Inflammatory macrophage (primary cell): ENCODE measurements at places on chromosomes 4 and X.

- no peak for DNase-seq
Measured at GRCh38 chrX:29634516-29634915, 580.8 kb upstream of the MAGEB2 start.

DNA sequence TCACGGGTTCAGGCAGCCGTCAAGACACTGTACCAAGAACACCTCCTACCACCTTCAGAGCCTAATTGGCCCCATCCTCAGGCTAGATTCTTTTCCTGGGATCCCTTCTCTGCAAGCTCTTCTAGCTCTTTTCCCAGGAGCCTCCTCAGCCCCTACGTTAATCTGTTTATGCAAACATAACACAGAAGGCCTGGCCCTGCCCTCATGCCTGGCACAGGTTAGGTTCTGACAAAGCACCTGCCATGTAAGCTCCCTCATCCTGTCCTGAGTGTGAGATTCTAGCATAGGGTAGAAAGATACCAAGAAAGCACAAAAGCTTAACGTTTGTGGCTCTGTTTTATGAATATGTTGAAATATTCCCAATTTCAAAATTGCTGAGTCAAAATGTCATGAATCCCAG lies 93.6 kb downstream of the IRF2 start:
- no peak for DNase-seq

- no peak for DNase-seq
Measured at GRCh38 chr4:40254608-40255392, 58.0 kb downstream of the RHOH start.

- no peak for DNase-seq
Measured at GRCh38 chr4:106529348-106530023, 160.9 kb upstream of the GIMD1 start.

DNA sequence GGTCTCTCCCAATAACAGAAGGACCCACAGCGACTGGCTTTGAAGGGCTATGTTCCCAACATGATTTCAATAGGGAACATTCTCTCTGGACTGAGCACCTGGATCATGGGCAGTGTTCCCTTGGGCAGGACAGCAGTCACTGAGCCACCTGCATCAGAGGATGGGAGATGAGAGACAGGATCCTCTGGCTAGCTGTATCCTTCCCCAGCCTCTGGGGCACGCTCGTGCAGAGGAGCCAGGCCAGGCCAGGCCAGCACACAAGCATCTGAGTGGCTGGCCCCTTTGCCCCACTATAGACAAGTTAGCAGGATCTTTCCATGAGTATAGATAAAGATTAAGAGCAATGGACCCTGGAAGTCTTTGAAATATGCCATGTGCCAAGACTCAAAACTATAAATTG lies 66.3 kb downstream of the NEUROG2 start:
- DNase-seq: no peak

GRCh38 chr4:41568363-41568762 lies 30.4 kb downstream of the LIMCH1 start:
- no peak for DNase-seq

GRCh38 chr4:185869427-185869826 lies 57.4 kb upstream of the SORBS2 start:
- DNase-seq: no peak

- DNase-seq: peak; percentile 52
Measured at GRCh38 chr4:184163813-184164212, 53.9 kb downstream of the ENPP6 start.

GRCh38 chr4:69775321-69775867 lies 15.0 kb upstream of the SULT1B1 start:
- DNase-seq: no peak

DNA sequence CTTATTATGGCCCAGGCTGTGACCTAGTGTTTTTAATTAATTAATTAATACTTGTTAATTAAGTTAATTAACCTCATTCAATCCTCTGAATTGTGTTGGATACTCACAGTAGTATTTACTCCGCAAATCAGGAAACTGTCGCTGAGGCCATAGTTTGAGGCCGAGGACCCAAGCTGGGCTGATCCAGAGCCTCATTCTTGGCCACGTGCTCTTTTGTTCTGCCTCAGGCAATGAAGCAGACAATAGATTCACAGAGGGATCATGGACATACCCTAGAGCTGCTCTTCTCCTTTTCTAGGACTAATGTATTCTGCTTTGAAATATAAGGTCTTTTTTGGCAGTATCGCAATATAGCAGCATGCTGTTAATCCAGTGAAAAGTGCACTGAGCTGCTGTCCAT lies 24.0 kb upstream of the SNCA start:
- DNase-seq: no peak

DNA sequence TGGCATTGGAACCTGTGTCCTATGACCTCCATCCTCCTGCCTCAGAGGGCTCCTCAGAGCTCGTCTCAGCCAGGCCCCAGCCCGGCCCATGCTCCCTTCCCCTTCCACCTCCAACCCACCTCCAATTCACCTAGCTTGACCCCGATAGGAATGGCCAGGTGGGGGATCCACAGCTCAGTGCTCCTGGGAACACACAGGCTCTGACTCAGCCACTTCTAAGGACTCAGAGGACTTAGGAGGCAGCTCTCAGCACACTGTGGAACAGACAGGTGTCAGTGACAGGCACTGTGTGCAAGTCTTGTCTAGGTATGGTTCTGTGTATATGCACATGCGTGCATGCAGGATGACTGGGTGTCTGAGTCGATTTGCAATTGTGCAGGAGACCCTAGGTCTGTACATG lies 44.8 kb downstream of the PJA1 start:
- DNase-seq: no peak

- DNase-seq: no peak
Measured at GRCh38 chr4:141016117-141016798, 117.0 kb downstream of the RNF150 start.

DNA sequence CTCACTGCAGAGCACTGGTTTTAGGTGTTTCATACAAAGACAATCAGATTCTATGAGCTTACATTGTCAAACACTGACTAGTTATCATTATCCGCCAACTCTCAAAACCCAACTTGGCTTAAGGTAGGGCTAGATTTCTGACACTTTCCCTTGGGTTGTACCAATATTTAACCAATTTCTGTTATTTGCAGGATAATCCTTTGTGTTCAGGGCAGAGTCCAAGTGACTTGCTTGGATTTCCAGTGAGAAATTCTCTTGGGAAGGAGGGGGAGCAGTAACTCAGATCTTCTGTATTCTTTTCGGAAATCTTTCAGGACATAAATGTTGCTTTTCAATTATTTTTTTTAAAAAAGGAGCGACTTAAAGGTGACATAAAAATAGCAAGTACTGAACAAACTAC lies 23.1 kb downstream of the DGKK start:
- no peak for DNase-seq

DNA sequence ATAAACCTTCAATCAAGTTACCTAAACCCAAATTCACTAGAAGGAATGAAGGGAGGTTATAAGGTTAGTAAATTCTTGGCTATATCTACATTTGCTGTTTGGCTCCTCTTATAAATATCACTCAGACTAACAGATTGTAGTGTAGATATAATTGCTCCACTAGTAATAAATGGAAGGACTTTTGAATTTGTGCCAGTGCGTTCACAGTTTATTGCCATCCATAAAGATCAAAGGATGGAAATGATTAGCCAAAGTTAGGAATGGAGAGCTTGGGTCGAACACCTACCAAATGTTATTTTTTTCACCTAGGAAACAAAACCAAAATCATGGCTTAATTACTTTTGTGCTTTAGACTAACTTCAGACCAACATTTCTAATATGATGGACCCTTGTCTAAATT lies 9.2 kb downstream of the DTHD1 start:
- DNase-seq: no peak

GRCh38 chrX:3290561-3290960 lies 55.9 kb downstream of the MXRA5 start:
- no peak for DNase-seq

DNA sequence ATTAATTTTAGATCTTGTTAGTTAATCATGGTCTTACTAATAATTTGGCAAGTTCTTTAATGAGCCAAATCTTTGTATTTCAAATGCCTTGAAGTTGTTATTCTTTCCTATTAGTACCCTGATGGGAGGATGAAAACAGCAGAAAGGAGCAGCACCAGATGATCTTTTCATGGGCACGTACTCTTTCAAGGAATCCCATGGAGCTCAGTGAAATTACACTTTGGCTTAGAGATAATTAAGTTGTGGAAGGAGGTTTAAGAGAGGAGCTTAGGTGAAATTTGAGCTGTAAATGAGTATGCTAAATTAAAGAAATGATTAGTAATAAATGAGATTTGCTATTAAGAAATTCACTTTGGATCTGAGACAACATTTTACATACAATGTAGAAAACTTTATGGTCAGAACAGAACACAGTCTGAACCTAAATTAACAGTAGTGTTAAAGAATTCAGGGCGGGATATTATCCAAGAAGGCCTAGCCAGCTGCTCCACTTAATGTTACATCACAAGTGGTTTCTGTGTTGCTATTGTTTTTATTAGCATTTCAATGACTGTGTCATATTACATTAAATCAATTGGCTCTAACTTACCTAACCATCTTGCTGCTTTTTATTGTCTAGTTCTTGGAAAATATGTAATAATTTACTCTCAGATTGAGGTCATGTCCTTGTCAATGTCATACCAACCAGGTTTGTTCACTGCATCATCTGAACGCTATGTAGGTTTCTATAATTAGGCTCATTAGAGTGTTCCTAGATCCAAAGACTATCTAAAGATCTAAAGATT lies 3.9 kb downstream of the MTHFD2L start:
- DNase-seq: no peak

GRCh38 chr4:44056721-44057151 lies 391.9 kb downstream of the KCTD8 start:
- no peak for DNase-seq

DNA sequence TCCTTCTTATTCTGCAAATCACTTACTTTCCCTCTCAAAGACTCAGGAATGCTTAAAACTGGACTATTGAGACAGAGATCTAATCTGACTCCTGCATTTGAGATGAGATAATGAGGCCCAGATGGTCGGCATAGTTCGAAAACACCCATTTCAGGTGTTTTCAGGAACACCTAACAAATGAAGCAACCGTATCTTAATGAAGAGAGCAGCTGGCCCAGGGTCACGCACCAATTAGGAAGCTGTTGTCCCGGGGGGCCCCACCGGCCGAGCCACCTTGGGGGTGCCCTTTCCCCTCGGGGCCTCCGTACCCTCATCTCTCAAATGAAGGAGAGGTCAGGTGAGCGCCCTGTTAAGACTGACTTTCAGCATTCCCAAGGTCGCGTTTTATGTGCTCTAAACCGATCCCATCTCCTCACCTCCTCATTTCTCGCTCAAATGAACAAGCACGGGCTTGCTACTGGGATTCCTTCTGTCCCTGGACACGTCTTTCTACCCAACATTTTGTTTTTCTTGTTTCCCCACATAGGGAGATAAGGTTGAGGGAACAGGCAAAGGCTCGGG lies 824 bp downstream of the LRPAP1 start:
- no peak for DNase-seq

DNA sequence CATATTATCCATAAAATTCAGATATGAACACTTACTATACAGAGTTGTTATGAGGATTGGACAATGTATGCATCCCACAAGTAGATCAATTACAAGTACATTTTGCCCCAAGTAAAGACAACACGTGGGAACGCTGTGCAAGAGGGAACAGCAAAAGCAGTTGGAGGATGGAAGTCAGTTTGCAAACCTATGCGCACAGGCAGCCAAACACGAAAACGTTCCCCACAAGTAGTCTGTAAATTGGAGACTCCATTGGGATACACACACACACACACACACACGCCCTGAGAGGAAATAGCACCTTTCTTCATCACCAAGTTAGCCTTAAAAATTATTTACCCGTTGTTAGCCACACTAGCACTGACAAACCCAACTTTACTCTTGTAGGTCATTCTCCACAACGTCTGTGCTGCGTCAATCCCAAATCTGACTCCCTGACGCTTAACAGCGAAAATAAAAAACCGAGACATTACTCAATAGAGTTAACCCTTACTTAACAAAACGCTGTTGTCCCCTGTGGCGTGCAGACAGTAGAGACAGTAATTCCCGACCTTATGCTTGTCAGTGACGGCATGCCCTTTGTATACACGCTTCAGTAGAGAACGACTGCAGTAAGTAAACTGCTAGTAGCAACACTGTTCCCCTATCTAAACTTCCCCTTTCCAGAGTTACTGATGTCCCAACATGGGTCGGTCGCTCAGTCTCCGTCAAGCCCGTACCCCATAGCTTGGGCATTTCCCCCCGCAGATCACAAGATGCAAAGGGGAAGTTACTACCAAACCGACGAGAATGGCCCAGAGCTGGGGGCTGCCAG lies 730 bp downstream of the MANBA start:
- DNase-seq: peak; percentile 96

DNA sequence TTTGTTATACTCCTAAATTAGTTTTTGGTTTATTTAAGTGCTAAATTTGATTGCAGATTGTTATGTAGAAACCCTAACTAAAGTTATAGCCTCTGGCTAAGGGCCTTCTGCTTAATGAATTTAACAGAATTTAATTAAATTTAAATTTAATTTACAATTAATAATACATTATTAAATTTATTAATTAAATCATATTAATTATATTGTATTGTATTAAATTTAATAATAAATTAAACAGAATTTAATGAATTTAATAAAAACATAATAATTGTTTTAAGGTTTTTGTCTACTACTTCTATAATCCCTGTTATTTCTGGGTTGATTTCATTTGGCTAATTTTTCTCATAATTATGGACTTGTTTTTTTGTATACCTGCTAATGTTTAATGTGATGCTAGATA lies 141.9 kb upstream of the TECRL start:
- DNase-seq: no peak

DNA sequence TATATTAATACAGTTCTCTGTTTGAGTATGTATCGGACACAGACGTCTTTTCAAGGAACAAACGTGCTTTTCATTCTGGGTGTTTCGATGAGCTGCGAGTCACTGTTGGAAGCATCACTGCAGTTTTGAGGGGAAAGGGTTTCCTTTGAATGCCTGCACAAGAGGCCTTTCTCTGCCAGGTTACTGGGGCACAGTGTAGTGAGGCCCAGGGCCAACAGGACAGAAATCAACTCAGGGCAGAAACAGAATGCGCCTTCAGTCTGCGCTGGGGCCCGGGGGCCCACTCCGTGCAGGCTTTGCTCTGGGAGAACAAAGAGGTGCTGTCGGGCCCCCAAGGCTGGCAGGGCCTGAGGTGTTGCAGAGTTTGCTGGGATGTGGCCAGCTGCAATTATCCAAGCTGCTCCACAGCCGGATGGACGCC lies 2.3 kb upstream of the PPP2R3B start:
- no peak for DNase-seq

DNA sequence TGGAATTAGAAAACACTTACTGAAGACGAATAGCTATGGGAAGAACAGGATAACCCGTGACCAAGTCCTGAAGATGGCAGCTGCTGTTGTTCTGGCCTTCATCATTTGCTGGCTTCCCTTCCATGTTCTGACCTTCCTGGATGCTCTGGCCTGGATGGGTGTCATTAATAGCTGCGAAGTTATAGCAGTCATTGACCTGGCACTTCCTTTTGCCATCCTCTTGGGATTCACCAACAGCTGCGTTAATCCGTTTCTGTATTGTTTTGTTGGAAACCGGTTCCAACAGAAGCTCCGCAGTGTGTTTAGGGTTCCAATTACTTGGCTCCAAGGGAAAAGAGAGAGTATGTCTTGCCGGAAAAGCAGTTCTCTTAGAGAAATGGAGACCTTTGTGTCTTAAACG lies 2.4 kb downstream of the AGTR2 start:
- DNase-seq: no peak
